Activated T-cell treated with anti-CD3 and anti-CD28 coated beads for 1 hour (primary cell): ENCODE measurements at places on chromosomes 1 and 21.
A peak's percentile ranks its signal among the peaks of the same experiment; 100 is the strongest.

DNA sequence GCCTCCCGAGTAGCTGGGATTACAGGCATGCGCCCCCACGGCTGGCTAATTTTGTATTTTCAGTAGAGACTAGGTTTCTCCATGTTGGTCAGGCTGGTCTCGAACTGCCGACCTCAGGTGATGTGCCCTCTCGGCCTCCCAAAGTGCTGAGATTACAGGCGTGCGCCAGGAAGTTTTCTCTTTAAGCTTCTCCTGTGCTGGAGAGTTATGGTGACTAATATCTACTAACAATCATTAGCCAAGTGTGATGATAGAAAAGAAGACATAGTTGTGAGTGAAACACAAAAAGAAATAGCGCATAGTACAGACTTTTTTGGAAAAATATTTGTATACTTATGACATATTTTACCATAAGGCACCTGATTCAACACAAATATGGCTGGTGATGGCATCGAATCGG is 56.5 kb downstream of the SETD4 start:
- DNase-seq = no peak

DNA sequence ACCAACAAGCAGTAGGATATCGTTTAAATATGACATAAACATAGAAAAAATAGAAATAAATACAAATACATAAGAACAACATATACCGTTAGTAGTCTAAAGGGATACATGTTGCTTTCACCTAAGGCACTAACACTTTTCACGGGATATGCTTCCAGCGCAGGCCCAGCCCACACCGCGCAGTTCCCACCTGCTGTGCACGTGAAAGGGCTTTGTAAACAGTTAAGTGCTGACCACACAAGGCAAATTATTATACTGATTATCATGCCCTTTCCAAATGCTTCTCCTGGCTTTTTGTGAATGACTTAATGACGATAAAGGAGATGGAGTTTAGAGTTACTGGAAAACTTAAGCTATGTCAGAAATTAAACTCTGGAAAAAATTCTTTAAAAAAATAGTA is 11.3 kb upstream of the IL22RA1 start:
- DNase-seq = no peak

DNA sequence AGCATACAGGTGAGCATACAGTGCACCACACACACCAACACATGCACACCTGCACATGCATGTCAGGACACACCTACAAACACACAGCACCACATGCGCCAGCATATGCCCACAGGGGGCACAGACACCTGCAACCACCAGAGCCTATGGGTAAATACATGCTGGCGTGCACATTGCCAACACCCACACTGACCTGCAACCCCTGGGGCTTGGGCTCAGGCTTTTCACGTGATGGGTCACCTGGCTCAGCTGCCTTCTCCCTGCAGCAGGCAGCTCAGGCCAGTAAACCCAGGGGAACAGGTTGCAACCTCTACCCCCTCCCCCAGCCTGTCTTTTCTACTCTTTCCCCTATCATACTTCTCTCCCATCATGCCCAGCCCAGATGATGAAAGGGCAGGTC is 8.1 kb downstream of the CD247 start:
- DNase-seq = no peak

DNA sequence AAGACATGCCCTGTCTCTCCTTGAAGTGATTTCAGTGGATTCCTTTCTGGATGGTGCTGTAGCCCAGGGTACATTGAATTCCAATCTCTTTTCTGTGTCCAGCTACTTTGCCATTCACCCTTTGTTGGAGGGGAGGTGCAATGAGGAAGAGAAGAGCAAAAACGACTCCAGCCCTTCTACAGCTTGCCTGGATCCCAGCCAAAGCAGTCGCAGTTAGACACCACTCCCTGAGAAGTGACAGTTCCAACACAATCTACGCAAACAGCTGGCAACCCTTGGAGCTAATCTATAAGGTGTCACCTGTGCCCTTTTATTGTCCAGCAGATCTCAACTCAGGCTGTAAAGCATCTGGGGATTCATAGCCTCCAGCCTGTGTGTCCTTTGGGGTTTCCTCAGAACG is 4.6 kb downstream of the CD244 start:
- no peak for DNase-seq

GRCh38 chr1:38063616-38064015 is 17.0 kb upstream of the POU3F1 start:
- DNase-seq = no peak

DNA sequence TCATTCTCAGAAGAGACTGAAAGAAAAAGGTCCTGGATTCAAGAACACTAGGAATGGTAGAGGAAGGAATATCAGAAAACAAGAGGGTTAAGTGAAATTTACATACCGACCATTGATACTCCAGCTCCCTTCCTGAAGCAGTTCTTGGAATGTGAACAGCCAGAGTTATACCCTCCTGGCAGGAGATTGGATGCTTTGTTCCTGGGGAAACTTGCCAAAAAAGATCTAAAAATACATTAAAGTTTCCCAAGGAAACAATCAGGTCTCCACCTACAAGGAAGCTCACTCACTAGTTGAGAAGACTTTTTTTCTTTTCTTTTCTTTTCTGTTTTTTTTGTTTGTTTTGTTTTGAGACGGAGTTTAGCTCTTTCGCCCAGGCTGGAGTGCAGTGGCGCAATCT is 91.1 kb downstream of the HLX start:
- no peak for DNase-seq

GRCh38 chr1:212918824-212919223 is 31.5 kb upstream of the VASH2 start:
- DNase-seq = no peak

- DNase-seq = no peak
Observed at GRCh38 chr1:155175927-155176371, 2.3 kb downstream of the TRIM46 start.

GRCh38 chr1:192104852-192105251 is 53.4 kb upstream of the RGS18 start:
- no peak for DNase-seq

DNA sequence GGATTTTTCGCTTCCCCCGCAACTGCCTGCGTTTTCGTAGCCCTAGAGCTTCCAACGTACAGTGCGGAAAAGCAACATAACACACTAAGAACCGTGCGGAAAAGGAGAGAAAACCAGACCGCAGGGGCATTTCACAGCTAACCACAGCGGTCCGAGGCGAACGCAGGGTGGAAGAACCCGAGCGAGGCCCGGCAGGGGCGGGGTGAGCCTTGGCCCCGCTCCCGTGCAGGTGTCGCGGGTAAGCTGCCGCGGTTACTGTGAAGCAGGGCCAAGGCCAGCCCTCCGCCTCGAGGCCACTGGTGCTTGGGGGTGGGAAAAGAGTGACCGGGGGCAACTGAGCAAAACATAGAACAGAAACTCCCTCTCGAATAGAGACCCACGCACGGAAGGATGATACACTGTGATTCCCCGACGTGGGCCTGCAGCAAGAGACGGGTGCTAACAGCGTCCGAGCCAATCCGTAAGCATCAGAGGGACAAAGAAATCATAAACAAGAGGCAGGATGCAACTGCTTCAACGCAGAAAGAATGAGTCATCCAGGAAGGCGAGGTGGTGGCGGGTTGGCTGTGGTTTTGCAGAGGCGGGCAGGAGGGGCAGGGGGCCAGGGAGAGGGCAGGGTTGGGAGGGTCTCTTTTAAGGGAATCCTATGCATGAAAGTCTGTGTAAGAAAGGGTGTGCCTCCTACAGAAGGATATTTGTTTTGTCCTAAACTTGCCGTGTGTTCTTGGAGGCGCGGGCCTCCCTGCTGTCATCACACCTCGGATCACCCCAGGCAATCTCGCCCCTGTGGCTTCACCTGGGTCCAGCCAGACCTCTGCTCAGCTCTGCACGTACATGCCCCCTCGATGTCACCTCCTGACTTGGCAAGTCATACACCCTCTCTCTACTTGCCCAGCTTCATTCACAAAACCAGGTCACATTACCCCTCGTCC is 7.3 kb downstream of the GNG4 start:
- peak; percentile 42 for DNase-seq

GRCh38 chr1:164605254-164606091 is 46.5 kb downstream of the PBX1 start:
- DNase-seq = no peak

DNA sequence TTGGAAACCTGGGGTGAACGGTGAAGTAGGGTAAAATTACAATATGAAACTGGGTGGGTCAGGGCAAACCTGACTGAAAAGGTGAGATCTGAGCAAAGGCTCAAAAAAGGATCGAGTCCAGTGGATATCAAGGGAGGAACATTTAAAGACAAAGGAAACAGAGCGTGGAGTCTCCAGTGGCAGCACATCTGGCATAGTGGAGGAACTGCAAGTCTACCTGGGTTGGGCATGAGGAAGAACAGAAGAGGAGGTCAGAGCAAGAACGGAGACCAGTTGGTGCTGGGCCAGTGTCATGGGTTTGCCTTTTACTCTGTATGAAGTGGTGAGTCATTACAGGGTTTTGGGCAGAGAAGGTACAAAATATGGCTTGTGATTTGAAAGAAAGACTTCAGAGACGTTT is 163.7 kb downstream of the NTPCR start:
- no peak for DNase-seq

- no peak for DNase-seq
Observed at GRCh38 chr1:159880430-159880829, 18.0 kb upstream of the VSIG8 start.

DNA sequence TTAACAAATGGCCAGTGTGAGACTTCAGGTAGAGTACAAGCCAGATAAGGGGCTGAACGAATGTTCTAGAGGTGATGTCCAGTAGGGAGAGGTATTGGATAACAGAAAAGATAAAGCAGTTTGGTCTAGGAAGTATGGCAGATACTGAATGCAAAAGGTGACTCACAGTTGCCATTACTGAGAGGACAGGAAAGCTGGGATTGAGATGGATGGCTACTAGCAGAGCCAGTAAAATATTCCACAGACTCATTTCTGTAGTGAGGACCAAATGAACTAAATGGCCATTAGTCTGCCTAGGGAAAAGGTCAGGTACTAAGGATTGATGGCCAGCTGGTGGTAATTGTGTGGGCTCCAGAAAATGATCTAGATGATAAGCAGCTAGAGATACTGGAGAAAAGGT is 11.5 kb downstream of the MACO1 start:
- no peak for DNase-seq

- no peak for DNase-seq
Observed at GRCh38 chr1:207470927-207471326, 16.8 kb downstream of the CR2 start.

DNA sequence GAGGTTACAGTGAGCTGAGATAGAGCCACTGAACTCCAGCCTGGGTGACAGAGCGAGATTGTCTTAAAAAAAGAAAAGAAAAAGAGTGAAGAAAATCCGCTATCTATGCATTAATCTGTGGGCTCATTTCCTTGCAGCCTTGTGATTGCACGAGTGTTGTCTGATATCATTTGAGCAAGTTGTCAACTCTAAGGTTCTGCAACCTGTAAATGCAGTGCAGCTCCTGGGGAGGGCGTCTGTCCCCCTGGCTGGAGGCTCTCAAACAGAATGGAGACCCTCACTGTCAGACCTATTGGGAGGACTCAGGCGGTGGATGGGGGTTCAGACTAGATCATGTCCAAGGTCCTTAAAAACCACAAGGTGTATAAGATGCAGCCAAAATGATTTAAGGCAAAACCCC is 6.2 kb downstream of the CORT start:
- no peak for DNase-seq

- DNase-seq = no peak
Observed at GRCh38 chr1:30906631-30907441, 1.7 kb downstream of the SDC3 start.

- DNase-seq = no peak
Observed at GRCh38 chr1:154730259-154730658, 122.3 kb upstream of the ADAR start.

- DNase-seq = no peak
Observed at GRCh38 chr1:93221913-93222312, 41.4 kb downstream of the CCDC18 start.

- no peak for DNase-seq
Observed at GRCh38 chr21:35150562-35151226, 101.6 kb upstream of the RUNX1 start.

- DNase-seq = no peak
Observed at GRCh38 chr1:3501856-3502640, 47.6 kb downstream of the ARHGEF16 start.

DNA sequence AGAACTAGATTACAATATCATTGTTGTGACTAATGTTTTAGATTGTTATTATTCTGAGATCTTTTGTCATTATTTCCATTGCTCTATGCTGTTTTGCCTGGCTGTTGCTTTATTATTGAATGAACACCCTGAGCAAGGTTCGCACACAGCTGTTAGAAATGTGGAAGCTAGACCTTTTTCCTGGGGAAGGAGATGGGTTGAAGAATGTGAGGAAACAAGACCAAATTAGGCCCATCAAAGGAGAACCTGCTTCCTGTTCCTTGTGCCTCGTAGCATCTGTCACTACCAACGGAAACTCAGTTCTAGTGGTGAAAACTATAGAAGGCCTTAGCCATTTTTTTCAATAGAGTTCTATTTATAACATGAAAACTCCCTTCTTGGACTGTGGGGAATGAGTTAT is 68.7 kb downstream of the RGL1 start:
- no peak for DNase-seq

DNA sequence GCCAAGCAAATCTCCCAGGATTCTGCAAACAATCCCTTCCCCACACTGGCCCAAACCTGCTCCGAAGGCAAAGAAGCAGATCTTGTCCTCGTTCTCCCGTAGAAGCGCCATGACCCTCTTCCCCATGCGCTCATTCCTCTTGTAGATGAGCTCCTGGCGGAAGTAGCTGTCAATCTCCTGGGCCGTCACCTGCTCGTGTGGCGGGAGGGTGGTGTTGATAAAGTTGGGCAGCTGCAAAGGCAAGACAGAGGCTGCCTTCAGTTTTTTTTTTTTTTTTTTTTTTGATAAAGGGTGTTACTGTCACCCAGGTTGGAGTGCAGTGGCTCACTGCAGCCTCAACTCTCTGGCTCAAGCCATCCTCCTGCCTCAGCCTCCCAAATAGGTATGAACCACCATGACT is 202.7 kb downstream of the TRABD2B start:
- no peak for DNase-seq

- no peak for DNase-seq
Observed at GRCh38 chr1:29177022-29177705, 4.5 kb downstream of the SRSF4 start.

DNA sequence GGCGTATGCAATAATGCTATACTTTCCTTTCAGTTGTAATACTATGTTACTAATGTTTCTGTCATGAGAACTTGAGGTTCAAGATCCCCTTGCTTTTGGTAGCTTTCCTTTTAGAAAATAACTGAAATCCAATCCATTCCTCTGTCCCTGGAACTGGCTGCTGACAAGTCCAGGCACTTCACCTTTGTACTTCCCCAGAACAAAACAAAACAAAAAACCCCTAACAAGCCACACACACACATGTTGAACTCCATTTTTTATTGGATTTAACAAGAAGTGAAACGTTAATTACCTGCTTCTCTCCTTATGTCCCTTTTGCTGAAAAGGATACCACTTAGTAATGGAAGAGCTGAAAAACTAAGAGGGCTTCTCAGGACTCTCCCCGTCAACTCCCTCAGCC is 26.1 kb upstream of the SDC3 start:
- DNase-seq = no peak
